IPS-NIHi11 (cell line): ENCODE measurements at places on chromosomes 6 and 20.

- DNase-seq = peak; percentile 29
Observed at GRCh38 chr6:157912326-157912725, 69.3 kb upstream of the SYNJ2 start.

DNA sequence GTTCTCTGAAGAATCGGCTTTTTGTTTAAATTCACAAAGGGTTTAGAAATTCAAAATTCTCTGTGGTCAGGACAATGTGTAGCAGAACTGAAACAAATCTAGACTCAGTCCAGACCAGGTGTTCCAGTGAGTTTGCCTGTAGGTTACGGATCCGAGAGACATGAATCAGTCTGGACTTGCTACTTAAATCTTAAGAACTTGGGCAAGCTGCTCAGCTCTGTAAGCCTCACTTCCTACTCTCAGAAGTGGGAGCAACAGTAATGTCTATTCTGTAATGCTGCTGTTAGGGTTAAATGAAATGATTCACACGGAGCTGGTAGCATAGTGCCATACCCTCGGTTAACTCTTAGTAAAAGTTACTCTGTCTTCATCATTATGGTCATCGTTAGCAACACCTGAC lies 37.7 kb downstream of the HECA start:
- no peak for DNase-seq

- no peak for DNase-seq
Observed at GRCh38 chr6:8686077-8686476, 250.7 kb upstream of the SLC35B3 start.

- DNase-seq = no peak
Observed at GRCh38 chr6:150922137-150922536, 56.6 kb downstream of the MTHFD1L start.

DNA sequence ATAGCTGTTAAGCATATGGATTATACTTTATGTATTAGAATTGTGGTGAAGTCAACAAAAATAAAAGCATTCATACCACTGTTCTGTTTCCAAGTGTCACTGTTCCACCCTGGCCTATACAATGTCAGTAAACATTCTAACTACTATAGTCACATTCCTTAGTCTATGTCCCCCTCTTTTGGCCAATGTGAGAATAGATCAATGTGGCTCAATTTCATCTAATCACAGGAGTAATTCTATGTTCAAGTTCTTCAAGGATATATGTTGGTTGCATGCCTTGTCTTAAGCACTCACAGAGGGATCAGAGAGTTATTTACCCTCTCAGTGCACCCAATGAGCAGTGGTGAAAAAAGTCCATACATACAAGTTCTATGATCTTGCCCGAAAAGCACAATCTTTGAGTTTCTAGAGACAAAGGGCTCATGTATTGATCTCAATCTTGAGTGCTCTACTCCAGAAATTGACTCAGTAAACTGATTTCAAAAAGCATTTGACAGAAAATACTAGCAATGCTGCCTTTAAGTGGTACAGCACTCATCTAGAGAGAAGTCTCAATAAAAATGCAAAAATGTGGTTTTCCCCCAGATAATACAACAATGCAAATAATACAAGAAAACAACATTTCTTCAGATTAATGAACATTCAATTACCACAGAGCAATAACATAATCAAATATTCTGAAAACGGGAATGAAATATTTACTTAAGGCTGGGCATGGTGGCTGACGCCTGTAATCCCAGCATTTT lies 16.5 kb downstream of the SMLR1 start:
- peak; percentile 48 for DNase-seq

- DNase-seq = peak; percentile 41
Observed at GRCh38 chr6:157905590-157906342, 75.9 kb upstream of the SYNJ2 start.

DNA sequence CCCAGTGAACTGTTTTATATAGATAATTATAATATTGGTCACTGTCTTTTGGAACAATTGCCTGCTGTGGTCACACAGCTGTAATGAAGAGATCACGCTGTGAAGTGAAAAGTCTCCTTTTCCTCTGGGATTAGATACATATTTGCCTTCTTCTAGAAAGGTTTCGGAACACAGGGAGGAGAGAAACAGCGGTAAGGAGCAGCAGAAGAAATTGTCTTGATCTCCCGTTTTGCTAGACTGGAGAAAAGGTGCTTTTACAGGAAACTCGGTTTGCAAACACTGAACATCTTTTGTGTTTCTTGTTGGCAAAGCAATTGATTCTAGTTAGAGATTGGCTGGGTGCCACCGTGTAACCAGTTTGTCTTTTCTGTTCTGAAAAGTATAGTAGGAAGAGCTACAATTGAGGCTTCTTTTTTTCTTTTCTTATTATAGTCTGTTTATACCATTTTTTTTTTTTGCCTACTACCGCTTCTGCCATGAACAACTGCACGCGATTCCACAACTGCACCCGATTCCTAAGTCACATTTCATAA lies 404.1 kb upstream of the ID4 start:
- DNase-seq = no peak

- no peak for DNase-seq
Observed at GRCh38 chr6:106747139-106747538, 117.8 kb downstream of the QRSL1 start.

DNA sequence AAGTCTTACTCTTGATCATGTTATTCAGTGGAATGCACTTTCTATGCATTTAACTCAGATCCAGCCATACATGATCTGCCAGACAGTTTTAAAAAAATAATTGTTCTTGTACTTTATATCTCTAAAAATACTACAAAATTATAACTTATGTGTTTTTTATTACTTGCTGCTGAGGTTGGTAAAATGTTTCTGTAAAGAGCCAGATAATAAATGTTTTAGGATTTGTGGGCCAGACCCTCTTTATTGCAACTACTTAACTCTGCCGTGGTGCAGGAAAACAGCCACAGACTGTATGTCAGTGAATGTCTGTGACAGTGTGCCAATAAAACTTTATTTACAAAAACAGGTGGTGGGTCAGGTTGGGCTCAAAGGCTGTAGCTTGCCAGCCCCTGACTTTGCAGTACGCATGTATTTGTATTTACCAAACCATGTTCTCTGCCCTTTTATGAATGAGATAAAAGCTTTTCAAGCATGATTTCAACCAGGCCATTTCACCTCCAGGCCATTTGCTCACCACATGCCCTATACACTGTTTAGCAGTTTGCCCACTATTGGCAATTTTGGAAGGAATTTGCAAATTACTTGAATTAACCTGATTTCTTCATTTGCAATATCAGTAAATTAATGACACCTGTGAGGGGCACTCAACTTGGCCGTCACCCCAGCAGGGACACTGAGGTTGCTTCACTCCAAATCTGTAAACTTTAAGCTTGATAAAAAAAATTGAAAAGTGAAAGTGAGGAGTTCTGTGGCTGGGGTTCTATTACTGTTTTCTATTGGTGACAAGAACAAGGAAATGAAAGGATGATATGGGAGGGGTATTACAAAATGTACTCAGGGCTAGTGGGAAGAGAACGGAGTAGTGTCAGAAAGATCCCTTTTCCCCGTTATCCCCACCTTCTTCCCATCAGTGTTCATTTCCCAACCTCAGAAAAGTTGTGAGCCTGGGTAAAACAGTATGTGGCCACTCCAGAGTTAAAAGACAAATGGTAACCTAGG lies 133.4 kb downstream of the CEBPB start:
- no peak for DNase-seq

DNA sequence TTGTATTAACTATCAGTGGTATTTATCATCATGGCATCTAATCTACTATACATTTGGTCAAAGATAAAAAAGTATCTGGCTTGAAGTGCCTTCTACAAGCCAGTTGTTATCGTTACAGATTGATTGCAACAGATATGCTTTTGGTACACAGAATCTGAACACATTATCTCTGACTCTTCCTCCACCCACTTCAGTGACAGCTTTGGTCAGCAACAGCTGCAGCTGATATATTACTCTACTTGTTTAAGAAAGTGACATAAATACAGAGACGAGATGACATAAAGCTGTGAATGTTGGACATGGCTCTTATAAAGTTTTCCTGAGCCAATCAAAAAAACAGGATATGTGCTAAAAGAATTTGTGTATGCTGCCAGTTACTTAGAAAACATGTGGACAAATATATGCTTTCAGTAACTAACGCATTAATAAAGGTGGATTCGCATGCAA lies 77.6 kb downstream of the HIVEP2 start:
- no peak for DNase-seq

GRCh38 chr20:52540509-52540908 lies 348.9 kb upstream of the ZFP64 start:
- no peak for DNase-seq

GRCh38 chr6:9841886-9842725 lies 572.8 kb downstream of the TFAP2A start:
- peak; percentile 12 for DNase-seq

DNA sequence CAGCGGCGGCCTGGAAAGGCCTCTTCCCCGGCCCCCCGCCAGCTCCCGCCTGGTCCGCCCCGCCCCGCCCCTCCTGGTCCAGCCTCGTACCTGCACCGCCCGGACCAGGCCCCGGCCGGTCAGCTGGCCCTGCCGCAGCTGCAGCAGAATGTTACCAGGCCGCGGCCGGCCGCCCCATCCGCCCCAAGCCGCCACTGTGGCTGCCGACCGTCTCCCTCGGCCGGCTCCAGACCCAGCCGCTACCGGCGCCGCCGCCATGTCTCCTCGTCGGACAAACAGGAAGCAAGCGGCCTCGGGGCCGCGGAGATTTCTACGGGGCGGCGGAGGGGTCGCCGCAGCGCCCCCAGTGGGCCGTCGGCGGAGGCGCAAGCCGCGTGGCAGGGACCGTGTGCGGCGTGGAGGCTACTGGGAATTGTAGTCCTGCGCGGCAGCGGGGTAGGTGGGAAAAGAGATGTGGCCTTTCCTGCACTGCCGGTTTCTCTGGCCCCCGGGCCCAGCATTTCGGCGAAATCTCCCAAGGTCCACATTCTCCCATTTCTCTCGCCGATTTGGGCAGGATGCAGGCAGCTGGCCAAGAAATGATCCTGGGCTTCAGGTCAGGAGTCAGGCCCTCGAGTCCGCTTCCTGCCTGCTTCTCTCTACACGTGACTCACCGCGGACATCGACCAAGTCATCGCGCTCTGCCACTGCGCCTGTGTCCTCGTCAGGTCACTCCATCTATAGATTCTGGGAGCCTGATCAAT lies at the start of gene TRPC4AP:
Gene TRPC4AP (minus strand): TSS at position 284 of the 743 bp plus-strand sequence. CDS start 26 bp downstream, at position 258.
- peak; percentile 91 for DNase-seq

DNA sequence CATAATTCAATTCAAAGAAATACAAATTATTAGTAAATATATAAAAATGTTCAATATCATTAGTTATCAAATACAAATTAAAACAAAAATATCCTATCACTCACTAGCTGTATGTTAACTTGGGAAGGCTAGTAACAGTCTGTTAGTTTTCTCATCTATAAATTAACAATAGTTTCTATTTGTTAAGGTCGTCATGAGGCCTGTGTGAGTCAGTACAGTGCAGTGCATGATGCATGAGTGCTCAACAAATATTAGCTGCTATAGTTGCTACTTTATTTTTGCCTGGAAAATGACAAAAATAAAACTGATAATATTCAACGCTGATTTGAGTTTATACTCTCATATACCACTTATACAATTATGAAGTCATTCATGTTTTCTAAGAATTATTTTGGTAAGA lies 401.6 kb upstream of the RUNX2 start:
- DNase-seq = no peak

DNA sequence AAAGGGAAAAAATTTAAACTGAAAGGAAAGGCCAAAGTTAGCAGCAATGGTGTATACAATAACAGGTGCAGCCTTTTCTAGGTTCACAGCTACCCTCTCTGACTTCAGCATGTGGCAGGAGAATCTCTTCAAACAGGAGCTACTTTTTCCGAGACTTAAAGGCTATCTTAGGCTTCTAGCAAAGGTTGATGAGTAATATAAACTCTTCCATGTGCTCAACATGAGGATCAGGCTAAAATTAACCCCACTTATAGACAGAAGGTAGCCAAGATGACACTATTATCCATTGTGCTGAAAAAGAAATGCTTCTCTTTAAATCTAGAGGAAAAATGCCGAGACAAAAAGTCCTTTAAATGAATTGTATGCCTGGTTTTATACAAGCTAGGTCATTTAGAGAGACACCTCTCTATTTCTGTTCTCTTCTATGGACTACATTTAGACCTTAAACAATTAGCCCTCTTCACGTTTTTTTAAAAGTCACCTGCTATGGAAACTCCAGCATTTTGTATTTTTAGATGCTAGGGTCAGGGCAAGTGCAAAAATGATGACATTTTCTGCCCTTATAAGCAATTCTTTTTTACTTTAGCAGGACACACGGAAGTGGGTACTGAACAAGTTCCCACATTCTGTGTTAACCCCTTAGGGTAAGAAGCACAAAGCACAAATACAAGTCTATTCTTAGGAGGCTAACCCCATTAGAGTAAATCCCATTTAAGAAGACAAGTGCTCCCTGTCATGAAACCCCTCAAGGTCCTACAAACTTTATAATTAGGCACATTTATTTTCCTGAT lies 216.8 kb upstream of the CITED2 start:
- DNase-seq = no peak

DNA sequence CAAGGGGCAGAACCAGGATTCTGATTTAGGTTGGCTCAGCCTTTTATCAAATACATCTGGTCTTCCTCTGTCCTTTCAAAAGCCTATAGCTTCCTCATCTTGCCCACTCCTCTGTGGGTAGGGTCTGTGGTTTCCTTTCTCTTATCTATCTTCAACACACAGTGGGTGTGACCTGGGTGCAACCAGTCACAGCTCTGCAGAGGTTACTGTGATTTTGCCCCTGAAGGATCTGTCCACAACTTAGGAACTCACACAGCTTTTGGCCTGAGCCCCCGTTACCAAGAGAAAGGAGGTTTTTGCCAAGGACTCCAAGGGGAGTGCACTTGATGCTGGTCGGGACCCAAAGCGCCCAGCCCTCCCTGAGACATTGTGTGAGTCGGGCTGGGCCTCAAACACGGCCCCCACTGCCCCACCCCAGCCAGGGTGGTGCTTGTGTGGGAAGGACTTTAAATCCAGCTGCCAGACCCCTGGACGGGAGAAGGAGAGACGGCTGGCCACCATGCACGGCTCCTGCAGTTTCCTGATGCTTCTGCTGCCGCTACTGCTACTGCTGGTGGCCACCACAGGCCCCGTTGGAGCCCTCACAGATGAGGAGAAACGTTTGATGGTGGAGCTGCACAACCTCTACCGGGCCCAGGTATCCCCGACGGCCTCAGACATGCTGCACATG lies at the start of gene PI16:
Gene PI16 (plus strand): TSS at position 477 of the 670 bp plus-strand sequence. CDS start 23 bp downstream, at position 500.
- no peak for DNase-seq

GRCh38 chr6:39247667-39248194 lies 18.5 kb upstream of the KCNK5 start:
- DNase-seq = no peak

- no peak for DNase-seq
Observed at GRCh38 chr6:24154121-24154520, 28.1 kb downstream of the NRSN1 start.

- peak; percentile 88 for DNase-seq
Observed at GRCh38 chr20:62321521-62321948, 18.7 kb downstream of the ADRM1 start.

DNA sequence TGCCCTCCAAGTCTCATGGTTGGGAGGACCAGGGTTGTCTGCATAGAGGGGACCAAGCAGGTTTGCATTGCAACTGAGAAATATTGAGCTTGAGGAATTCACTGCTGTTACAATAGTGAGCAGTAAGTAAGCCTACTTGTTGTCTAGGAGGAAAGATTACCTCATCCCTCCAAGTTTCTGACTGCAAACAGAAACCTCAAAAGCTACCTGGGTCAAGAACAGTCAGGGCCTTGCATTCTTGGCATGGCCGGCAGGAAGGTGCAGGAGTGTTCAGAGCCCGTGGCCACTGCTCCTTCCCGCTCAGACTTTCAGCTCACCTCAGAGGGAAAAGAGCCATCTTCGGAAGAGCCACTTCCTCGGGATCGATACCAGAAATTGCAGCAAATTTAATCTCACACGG lies 46.0 kb upstream of the DOK5 start:
- no peak for DNase-seq

GRCh38 chr6:30101444-30102413 lies 11.2 kb downstream of the TRIM31 start:
- DNase-seq = peak; percentile 93

- DNase-seq = no peak
Observed at GRCh38 chr6:130943738-130944137, 116.5 kb downstream of the SMLR1 start.
